Stimulated activated CD4-positive, alpha-beta T cell treated with anti-CD3 and anti-CD28 coated beads, Interleukin-4, amount 100 ng/mL, for 24 hours (primary cell): ENCODE measurements at places on chromosomes 2 and 18.

DNA sequence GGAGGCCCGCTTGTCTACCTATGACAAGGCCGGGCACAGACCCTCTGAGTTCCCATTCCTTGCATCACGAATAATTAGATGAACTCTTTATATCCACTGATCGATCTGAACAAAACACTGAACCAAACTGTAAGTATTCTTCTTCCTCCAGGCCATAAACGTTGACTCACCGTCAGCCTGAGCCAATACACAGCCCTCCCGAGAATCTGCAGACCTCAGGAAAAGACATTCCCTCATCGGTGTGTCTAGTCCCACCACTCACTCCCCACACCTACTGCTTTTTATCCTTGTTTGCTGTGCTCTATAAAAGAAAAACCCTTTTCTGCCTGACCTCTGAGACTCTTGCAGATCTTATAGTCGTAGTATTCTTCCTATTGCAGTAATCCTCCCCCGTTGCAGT is 41.0 kb downstream of the TMEM87B start:
- DNase-seq = no peak

DNA sequence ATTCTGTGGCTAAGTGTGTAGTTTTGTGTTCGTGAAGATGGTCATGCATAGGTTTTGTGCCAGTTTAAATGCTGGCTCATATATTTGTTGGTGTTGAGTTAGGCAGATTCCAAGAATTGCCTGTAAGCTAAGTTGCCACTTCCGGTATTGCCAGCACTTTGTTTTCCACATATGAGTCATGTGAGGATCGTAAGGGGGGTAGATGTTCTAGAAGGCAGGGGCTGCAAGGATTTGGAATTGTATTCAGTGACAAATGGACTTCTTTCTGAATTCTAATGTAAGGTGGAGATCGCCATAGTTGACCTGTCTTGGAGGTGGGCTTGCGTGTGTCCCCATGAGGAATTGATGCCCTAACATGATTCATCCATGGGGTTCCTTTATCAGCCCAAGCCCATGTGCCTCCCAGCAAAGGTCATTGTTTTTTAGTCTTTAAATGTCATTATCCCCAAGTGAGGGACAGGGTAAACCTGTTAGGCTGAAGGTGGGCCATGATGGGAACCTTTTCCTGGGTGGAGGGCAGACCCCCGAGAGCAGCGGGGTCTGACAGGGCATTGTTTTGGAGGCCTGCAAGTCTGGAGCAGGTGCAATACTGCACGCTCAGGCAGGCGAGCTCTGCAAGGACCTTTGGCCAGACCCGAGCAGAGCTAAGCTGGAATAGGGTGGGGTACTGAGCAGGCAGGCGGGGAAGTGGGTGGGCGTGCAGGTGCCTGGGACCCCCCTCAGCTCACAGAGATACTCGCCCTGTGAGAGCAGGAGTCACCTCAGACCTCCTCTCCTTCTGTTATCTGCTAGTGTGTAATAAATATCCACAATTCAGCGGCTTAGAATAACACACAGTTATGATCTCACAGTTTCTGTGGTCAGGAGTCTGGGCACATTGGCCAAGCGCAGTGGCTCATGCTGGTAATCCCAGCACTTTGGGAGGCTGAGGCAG is 77.4 kb downstream of the LRRFIP1 start:
- DNase-seq = no peak

- no peak for DNase-seq
Measured at GRCh38 chr2:42331569-42332284, 29.3 kb downstream of the COX7A2L start.

GRCh38 chr2:32963941-32964340 is 17.2 kb downstream of the LTBP1 start:
- DNase-seq = no peak

DNA sequence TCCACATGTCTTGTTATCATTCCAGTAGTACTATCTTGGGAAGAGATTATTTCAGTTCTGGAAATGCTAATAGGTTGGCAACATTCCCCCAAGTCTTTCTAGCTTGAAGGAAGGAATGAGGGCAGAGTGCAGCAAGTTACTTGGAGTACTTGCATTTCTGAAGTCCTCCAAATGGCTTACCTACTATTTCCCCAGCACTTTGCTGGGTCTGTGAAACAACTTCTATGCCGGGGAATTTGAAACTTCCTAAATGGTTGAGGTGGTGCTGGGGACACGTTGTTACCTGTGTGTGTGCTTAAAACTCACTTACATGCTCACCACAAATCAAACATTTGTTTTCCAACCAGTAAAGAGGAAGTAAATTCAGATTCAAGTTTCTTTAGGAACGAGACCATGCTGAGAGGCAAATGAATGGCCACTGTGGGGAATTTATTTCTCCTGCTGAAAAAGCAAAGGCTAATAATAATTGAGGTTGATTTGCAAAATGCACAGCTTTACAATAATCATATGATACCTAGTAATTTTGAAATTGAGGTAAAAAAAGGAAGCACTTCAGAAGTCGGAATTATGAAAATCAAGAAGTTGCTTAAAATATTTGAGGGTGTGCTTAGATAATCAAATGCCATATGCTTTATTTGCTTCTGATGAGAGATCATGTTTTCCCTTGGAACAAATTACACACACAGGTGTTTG is 1167.7 kb upstream of the ZEB2 start:
- no peak for DNase-seq

GRCh38 chr2:114201781-114202180 is 240.7 kb upstream of the DPP10 start:
- DNase-seq = no peak

DNA sequence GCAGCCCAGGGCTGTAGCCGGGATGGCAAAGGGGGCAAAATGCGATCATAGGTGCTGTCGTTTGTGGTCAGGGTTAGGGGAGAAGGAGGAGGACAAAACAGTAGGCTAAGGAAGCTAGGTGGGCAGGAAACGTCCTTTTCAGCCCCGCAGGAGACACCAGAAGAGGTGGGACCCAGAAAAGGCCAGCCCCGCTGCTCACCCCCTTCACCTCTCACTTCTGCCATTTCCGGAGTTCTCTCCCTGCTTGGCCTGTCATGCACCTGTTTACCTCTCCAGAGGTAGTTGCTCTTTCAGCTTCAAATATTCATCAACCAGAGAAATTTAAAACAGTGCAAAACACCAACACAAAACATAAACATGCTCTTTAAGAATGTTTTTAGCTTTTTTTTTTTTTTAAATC is 849 bp downstream of the AQP4 start:
- no peak for DNase-seq

- no peak for DNase-seq
Measured at GRCh38 chr2:44940049-44940494, 1.4 kb upstream of the SIX3 start.

GRCh38 chr18:42807887-42808286 is 307.6 kb downstream of the RIT2 start:
- no peak for DNase-seq

GRCh38 chr2:170965446-170966225 is 36.6 kb downstream of the GORASP2 start:
- no peak for DNase-seq

GRCh38 chr2:126674075-126674744 is 18.3 kb downstream of the GYPC start:
- no peak for DNase-seq

- DNase-seq = no peak
Measured at GRCh38 chr2:50956886-50957285, 75.0 kb downstream of the NRXN1 start.

- no peak for DNase-seq
Measured at GRCh38 chr2:69600425-69600824, 43.1 kb downstream of the AAK1 start.

DNA sequence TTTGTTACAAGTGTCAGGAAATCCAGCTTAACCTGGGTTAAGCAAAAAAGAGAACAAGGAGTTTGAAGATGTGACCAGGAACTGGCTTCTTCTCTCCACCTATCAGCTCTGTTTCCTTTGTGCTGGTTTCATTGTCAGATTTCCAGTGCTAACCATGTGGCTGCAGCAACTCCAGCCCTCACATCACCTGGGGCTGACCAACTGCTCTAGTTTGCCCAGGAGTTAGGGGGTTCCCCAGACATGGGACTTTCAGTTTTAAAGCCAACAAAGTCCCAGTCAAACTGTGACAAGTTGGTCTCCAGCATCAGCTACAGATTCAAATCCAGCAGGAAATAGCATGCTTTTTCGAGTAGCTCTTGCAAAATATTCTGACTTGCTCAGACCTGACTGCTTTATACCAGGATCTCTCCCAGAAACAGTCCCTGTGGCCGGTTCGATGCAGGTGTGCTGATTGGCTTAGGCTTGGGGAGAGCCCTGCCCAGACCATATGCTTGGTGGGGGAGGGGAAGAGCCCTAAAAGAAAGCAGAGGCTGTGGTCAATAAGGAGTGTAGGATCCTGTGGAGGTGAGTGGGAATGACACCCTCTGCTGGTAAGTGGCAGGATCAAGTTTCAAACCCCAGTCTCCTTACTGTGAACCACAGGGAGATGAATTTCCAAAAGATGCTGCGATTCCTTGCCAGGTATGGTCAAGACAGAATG is 49.5 kb downstream of the KCNE4 start:
- no peak for DNase-seq

GRCh38 chr2:25259737-25260124 is 82.0 kb downstream of the DNMT3A start:
- no peak for DNase-seq

- DNase-seq = no peak
Measured at GRCh38 chr18:55418439-55418838, 169.6 kb downstream of the TCF4 start.

DNA sequence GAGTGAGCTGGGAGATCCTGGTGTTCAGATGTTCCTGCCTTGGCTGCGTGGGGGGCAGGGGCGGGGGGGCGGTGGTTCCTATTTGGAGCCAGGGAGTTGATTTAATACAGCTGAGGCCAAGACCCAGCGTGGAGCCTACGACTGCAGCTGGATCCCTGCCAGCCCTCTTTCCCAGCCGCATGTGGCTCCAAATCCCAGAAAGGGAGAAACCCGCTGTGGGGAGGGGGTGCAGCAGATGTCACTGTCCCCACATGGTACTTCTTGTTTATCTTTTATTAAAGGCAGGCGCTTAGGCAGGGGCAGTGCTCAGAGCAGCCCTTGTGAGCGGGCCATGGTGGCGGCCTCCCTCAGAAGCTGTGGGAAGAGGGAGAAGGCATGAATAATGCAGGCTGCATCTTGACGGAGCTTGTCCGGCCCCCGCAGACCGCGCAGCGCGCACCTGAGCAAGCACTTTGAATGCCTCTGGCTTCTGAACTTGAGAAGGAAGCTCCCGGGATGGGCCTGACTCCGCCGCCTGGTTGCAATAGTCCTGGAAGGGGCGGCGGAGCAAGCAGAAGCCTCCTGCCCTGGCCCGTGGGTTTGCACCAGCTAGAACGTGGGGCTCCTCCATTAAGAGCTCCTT is 112.1 kb downstream of the GLI2 start:
- no peak for DNase-seq

DNA sequence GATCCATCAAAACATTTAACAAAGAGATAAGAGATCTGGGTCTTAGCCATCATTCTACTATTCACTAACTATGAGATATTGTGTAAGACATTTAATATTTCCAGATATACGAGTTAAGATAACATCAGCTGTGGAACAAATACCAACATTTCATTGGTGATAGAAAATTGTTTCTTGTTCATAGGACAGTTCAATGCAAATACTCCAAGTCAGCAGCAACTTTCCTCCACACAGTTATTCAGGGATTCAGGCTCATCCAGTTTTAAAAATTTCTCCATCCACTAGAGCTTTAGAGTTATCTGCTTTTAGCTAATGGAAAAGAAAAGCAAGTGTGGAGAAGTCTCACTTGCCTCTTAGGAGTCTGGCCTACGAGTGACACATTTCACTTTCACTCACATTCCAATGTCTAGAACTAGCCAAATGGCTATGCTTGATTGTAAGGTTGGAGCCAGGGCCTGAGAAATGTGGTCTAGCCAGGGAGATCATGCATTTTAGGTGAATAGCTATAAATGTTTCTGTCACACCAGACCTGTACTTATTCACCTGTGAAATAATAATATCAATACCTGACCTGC is 119.3 kb upstream of the MAPRE2 start:
- DNase-seq = no peak

DNA sequence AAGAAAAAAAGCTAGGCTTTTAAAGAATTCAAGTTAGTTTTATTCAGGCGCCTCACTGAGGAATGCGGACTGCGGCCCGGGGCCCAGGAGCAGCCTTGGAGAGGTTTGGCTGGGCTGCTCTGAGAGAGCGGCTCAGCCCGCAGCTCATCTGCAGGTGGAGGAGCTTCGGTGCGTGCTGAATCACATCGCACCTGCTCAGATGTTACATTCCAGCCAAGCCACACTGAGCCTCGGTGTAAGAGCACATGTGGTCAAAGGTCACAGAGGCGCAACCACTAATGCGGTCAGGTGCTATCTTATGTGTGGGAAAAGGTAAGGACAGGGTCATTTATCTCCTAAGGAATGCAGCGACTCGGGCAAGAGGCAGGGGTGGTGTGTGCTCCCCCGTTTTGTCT is 17.1 kb upstream of the CNDP1 start:
- no peak for DNase-seq

GRCh38 chr2:225814554-225814953 is 415.0 kb downstream of the NYAP2 start:
- no peak for DNase-seq

GRCh38 chr2:15460112-15460620 is 101.0 kb downstream of the NBAS start:
- DNase-seq = no peak

DNA sequence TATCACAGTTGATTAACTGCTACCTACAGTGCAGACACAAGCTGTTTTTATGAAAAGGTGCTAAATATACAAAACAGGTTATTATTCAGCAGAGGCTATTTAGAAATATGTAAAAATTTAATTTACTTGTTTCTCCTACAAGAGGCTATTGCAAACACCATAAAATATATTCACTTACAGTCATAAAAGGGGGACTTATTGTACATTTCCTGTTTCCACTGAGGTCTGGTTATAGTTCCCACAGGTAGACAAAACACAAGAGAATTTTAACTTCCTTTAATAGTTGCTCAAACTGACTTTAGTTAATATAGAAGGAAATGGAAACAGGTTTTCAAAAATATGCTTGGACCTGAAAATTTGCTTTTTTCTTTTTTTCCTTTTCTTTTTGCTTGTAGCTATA is 40.0 kb upstream of the FRZB start:
- no peak for DNase-seq

GRCh38 chr2:128273469-128274081 is 45.1 kb downstream of the HS6ST1 start:
- no peak for DNase-seq

DNA sequence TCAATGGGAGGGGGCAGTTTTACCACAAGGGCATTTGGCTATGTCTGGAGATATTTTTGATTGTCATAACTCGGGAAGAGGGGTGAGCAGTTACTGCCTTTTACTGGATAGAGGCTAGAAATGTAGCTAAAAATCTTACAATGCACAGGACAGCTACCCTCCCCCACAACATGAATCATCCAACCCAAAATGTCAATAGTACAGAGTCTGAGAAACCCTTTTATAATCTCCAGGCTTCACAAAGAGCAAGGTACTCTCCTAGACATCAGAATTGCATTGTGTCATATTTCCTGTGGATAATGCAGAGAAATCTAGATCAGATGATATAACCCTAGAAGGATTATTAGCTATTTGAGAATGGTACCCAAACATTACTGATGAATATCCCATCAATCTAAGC is 277.1 kb upstream of the NRP2 start:
- DNase-seq = no peak

GRCh38 chr2:34851804-34852203 is 1252.7 kb upstream of the FAM98A start:
- no peak for DNase-seq
